ENCODE measurements at places on chromosomes 5 and 9. TPM values are rescaled to one million over a fixed set of nuclear protein-coding genes. Genes with fewer than 3 reads are reported as not detected.

The PCAT7 gene
- total RNA-seq = not detected

DNA sequence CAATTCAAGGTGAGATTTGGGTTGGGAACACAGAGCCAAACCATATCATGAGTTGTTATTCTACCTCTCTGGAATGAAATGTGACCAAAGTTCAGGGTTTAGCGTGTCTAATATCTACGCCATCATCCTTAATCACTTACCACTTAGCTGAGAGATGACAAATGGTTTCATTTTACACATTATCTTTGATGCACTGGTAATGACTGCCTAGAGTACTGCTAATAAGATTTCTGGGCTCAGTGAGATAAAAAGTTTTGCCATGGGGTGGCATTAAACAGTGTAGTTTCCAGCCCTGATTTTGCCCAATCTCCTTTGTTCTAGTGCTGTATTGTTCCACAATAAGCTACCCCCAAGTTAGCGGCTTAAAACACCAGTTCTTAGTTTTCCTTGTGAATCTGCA lies 367.2 kb downstream of the MLLT3 start:
- DNase-seq = no peak

DNA sequence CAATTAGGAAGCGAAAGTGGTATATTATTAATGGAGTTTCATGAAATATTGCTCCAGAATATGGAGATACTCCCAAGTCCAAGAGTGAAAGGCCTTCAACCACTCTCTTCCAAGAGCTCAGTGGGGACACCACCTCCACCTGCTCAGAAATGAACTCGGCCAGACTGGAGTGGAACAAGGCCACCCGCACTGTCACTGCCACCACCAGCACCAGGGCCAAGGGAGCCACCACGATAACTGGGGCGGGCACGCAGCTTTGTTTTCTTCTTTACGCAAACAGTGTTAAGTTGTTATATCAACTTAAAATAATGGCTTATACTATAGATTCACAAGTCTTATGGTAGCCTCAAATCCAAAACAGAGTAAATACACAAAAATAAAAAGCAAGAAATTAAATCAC lies 204.1 kb downstream of the TRPM3 start:
- DNase-seq = no peak

DNA sequence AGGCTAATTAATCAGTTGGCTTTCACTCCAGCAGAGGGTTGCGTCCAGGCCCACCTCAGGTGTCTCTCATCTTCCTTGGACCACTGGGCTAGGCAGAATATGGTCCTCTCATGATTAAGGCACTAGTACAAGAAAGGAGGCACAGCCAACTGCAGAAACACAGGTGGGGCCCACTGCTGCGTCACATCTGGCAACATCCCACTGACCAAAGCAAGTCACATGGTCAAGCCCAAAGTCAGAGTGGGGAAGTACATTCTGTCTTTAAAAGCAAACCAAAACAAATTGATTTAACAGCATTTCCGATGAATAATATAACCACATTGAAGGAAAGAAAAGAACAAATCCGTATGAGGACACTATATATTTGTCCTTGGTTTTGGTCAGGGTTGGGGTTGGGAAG lies 28.0 kb upstream of the UBTD2 start:
- no peak for DNase-seq

The SLC26A2 gene
- 3.2 TPM for total RNA-seq

DNA sequence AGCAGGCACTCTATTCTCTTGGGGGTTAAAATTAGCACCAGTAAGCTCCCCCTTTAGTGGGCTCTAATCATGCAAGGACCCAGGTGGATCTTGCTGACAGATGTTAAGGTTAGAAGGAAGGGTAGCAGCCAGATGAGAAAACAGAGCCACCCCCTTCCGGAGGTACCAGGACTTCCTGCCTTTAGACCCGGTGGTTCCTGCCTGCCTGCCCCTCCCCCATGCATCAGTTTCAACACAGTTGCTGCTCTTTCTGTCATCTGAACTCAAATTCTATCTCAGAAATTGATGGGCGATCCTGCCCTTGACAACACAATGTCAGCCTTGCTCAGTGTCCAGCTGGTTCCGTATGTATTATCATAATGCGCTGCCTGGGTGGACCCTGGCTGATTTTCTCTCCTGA lies 287.3 kb downstream of the EBF1 start:
- no peak for DNase-seq

DNA sequence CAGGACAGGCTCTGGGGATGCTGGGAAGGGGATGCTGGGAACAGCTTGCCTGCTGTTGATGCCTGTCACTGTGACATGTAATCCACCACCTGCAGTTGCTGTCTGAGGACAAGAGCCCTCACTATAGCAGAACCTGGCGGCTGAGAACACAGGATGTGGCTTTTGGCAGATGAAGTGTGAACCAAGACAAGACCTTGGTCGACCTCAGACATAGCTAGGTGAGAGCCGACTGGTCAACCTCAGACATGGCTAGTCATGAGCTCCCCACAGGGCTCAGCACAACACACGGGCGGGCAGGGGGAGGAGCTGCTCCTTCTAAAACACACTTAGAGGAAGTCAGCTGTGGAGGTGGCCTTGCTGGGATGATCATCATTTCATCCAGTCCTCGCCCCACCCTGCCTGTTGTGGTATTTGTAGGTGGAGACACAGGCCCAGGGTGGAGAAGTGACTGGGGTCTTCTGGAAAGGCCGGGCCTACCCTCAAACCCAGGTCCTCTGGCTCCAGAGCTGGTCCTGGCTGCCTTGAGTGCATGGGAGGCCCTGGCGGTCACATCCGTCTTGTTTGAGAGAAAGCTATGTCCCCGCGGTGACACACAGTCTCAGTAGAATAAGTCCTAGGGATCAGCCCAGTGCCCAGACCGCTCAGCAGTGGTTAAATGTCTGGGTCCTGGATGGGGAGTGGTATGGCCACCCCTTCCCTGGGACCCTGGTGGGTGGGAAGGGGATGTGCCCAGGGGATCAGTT lies 6.1 kb downstream of the SUSD3 start:
- peak; percentile 46 for DNase-seq
